Heart left ventricle (tissue), 16 donors: ENCODE measurements at places on chromosomes 6 and 20. TPM values are rescaled to one million over a fixed set of nuclear protein-coding genes. Genes with fewer than 3 reads are reported as not detected.

- DNase-seq = peak; percentile 69
Observed at GRCh38 chr6:16331384-16332174, 93.2 kb downstream of the GMPR start.

GRCh38 chr6:155706341-155706740, 250.7 kb upstream of the NOX3 start:
- no peak for DNase-seq

CNBD2 gene
- 3.0 TPM for polyA plus RNA-seq

DNA sequence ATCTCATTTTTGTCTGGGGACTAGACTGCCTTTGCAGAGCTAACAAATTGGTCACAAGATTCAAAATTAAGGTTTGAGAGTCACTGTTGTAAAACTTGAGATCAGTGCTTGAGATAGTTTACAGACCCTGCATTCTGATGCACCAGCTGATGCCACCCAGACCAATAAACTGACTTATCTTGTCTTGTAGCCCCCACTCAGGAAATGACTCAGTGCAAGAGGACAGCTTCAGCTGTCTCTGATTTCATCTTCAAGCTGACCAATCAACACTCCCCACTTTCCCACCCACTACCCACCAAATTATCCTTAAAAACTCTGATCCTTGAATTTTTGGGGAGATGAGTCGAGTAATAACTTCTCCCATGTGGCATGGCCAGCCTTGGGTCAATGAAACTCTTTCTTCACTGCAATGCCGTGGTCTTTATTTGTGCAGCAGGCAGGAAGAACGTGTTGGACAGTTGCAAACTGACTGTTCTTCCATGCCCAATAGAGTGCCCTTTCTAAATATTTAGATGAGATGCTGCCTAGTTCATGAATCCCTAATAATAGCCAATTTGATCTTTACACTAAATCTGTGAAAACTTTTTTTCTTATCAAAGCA, 48.3 kb upstream of the PROKR2 start:
- no peak for DNase-seq

DNA sequence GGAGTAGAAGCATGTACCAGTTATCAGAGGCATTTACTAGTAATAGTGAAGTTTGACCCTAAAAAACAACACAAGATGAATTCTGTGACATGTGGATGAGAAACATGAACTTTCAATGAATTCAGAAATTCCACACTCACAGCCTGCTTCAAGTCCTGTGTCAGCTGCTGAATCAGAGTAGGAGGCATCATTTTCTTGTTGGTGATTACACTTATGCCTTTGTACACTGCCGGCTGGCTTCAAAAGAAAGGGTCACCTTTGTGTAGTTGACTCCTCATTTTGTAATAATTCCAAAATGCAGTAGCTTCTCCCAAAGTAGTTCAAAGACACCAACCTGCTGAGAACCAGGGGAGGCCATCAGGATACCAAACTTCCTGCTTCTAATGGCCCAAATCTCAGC, 165.5 kb downstream of the BACH2 start:
- DNase-seq = no peak

GRCh38 chr20:1761116-1761515, 103.5 kb upstream of the SIRPG start:
- no peak for DNase-seq

GRCh38 chr6:47380251-47380650, 70.5 kb upstream of the TNFRSF21 start:
- no peak for DNase-seq

- DNase-seq = peak; percentile 58
Observed at GRCh38 chr20:4835244-4836177, 113.8 kb downstream of the PRND start.

DNA sequence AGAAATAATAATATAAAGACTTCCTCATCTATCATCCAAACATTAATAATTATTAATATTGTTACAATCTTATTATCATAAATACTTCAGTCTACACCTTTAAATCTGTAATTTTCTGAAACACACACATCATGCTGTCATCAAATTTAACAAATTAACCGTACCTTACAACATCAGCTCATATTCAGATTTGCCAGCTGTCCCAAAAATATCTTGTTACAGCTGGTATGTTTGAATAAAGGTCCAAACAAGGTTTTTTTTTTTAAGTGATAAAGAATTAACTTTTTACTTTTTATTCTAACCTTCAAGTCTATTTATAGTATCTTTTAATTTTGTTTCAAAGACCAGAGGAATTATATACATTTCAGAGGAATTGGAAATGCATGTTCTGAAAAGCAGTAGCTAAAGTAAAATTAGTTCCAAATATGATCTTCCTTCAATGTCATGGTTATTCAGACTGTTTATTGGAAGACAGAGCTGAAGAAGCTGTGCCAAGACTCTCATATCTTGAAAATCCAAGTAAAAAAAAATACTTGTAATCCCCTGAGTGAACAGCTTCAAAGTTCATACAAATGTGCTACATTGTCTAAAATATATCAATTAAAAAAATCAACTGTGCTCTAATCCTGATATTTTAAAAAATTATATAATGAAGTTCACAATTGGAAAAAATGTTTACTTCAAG, 161.7 kb upstream of the BMP5 start:
- no peak for DNase-seq
